ENCODE measurements at places on chromosomes 6 and 20. TPM values are rescaled to one million over a fixed set of nuclear protein-coding genes. Genes with fewer than 3 reads are reported as not detected.

GRCh38 chr20:46001498-46001897, 7.2 kb upstream of the MMP9 start:
- DNase-seq = no peak

Gene NKX2-4
- not detected for total RNA-seq

- no peak for DNase-seq
These were observed 48.9 kb downstream of the MYB start for GRCh38 chr6:135229996-135230395.

DNA sequence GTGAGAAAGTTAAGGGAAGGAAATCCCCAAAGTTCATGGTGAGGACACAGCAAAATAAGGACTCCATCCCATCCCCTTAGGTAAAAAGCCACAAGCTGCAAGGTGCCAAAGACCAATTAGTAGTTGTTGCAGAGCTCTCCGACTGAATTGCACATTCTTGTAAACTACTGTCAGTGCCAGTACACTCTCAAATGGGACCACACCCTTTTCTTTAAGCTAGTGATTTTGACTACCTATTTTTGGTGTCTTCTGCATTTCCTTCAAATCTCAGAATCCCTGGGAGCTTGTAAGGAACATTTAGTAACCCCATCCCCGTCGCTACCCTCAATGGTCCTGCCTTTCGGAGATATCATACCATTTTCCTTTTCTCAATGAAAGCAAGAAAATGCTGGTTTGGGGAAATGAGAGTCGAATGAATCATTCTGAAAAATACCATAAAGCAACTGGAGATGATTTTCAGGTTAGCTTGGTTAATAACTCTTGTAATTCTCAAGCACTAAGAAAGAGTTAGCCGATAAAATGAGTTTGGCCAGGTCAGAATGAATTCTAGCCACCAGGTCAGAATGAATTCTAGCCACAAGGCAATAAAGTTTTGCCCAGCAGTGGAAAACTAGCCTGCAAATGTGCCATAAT, 5.2 kb upstream of the HMGN3 start:
- DNase-seq = no peak

GRCh38 chr6:132246632-132247270, 154.5 kb downstream of the MOXD1 start:
- peak; percentile 29 for DNase-seq

DNA sequence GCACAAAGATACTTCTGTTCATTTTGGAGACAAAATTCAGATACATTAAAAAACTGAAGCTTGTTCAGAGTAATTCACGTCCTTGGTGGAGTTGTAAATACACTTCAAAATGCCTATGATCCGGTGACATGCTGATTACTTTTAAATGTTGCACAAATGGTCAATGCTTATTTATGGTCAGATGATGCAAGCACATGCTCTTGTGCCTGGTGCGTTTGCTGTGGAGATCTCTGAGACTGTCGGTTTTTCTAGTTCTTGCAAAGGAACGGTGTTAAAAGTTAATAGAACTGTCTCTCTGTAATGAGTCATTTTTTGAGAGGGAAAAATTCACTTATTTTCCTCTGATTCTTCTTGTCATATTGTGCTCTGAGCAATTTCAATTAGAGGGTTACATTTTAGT, 45.2 kb upstream of the EDN3 start:
- no peak for DNase-seq

- peak; percentile 54 for DNase-seq
These were observed 3.4 kb upstream of the SYS1 start for GRCh38 chr20:45359406-45360148.

DNA sequence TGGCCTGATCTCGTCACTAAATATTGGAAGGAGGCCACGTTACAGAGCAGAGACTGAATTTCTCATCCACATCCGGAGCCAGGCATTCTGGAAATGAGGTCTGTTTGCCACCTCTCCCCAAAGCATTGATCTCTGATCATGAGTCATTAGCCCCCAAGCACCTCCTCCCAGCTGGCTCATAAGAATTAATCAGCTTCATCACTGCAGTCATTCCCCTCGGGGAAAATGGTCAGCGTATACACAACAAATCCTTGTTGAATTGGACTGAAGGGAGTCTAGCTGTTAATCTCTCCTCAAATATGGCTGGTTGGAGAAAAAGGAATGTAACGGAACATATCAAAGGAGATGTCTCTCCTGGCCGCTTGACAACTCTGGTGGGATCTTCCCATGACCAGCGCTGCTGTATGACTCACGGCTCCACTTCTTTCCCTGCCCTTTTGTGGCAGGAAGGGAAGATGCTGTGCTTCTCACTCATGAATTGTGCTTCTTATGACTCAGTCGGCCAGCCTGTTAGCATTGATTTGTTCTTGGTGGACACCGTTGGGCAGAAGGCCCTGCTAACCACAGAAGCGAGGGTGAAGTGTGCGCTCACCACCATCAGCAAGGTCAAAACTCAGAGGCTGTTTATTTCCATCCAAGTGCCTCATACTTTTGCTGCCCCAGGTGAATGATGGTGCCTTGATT, 76.7 kb downstream of the RNF182 start:
- DNase-seq = peak; percentile 99

- peak; percentile 44 for DNase-seq
These were observed 40.4 kb downstream of the MAPK14 start for GRCh38 chr6:36068012-36068392.

Gene BHLHE23
- total RNA-seq = not detected

- DNase-seq = no peak
These were observed 117.0 kb downstream of the TFAP2A start for GRCh38 chr6:10297832-10298231.

DNA sequence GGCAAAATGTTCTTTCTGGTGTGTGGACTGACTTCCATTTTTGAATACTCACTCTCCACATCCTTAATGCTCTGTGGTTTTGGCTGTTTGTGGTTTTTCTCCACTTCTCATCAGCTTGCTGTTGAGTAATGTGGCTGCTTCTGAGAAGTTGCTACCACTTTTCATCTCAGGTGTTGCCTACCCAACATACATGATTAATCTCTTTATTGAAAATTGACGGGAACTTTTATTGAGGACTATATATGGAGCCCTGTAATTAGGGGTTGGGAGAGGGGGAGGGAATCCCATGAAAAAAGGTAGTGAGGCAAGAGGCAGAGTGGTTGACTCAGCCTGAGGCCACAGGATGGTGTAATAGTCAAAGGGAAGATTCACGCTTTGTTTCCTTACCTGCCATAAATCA, 17.6 kb downstream of the IL22RA2 start:
- no peak for DNase-seq

DNA sequence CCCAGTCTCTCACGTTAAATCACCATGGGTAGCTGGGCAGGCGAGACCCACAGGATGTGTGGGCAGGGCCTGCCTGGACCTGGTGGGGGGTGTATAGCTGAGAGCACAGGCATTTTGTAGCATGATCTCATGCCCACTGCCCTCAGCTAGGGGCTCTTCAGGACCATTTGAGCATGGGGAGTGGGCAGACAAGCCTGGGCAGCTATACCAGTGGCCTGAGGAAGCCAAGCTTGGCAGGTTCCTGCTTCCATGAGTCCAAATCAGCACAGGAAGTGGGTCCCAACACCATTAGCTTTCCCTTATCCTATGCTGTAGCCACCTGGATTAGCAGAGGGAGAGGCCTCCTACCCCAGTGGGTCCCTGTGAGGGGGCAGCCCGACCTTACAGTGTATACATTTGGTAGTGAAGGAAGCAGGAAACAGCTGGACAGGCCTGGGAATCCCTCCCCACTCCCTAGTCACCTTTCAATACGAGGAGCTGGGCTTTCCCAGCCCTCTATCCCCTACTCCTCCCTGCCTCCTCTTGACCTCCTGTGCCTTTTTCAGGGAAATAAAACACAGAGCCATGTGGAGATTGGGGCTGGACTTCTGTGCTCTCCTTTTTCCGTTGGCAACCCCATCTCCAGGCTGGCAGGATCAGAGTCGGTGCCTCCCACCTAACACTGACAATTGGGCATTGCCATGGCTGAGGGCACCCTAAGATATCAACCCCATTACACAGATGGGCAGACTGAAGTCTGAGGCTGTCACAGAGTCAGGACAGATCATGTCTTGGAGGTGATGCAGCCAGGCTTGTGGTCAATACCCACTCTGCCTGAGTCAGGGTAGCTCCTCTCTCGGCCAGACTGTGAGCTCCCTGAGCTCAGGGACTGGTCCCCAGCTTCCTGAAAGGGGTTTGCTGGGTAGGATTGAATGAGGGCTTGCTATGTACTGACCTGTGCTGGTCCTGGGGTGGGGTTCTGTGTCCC, 59.8 kb downstream of the MRPL14 start:
- DNase-seq = peak; percentile 72

GRCh38 chr6:159122453-159122852, 46.7 kb upstream of the FNDC1 start:
- DNase-seq = no peak

Gene ECT2L
- under 0.01 TPM for total RNA-seq

GRCh38 chr20:10935658-10936402, 262.0 kb upstream of the JAG1 start:
- DNase-seq = no peak

DNA sequence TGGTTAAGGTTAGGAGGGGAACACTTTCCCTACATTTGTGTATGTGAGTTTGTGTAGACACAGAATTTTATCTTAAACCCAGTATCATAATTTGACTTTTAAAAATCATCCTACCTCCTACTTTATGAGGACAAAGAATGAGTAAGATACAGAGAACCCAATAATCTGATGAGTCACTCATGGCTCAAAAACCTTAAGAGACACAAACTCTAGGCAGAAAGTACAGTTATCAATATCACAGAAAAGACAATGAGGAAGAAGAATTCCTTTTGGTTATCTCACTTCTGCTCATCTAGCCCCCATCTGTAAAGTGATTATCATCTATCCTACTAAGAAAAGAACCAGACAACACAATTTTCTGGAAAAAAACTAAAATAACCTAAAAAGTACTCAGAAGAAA, 87.7 kb downstream of the EPB41L2 start:
- peak; percentile 51 for DNase-seq

Gene GGTLC1
- total RNA-seq = not detected

GRCh38 chr20:53631909-53632662, 38.4 kb upstream of the ZNF217 start:
- DNase-seq = no peak

Gene NRSN1
- not detected for total RNA-seq

Gene SIRPB2
- total RNA-seq = under 0.01 TPM

DNA sequence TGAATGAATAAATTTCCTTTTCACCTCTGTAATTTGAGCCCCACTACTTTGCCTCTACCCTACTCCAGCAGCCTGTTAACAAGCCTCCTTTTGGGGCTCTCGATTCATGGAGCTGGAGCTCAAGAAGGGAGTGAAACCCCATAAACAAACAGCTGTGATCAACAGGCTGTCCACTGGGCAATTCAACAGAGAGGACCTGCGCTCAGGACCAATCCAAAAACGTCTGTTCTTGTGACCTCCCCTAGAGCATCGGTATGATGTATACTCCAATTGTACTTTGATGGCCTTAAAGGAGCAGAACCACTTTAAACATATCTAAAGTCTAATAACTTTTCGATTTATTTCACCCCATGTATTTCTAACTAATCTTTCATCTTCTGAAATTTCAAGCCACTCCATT, 37.4 kb downstream of the HIVEP2 start:
- DNase-seq = no peak

Gene ZNF391
- 4.1 TPM for total RNA-seq

GRCh38 chr20:9442858-9443257, 71.5 kb upstream of the LAMP5 start:
- DNase-seq = no peak

Gene PMEPA1
- total RNA-seq = 20.3 TPM

DNA sequence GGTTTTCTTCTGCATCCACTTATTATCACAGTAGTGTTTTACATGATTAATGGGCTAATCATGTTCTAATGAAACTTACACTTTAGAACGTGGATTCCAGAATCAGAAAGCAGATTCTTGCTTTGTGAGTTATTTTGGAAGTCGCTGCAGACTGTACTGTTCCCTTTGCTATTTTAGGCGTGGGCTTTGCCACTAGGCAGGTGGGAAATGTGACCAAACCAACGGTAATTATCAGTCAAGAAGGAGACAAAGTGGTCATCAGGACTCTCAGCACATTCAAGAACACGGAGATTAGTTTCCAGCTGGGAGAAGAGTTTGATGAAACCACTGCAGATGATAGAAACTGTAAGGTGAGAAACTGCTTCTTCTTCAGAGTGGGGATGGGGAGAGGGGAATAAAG, 598 bp downstream of the FABP7 start:
- no peak for DNase-seq

GRCh38 chr6:142485256-142485655, 183.4 kb downstream of the ADGRG6 start:
- no peak for DNase-seq

DNA sequence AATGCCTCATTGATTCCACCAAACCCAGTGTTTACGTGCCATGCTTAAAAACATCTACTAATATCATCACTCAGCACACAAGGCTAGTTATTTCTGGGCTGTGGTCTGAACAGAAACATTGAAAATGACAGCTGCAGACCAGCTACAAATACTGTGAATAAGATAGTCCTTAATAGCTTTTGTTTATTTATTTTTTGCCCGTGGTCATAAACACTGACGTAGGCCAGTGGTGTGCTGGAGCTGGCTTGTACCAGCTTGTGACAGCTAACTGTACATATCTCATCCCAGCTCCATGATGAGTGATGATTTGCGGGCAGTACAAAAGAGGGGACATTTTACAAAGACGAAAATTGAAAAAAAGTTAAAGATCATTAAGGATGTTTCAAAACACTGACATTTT, 1057.0 kb downstream of the EPHA7 start:
- DNase-seq = no peak

DNA sequence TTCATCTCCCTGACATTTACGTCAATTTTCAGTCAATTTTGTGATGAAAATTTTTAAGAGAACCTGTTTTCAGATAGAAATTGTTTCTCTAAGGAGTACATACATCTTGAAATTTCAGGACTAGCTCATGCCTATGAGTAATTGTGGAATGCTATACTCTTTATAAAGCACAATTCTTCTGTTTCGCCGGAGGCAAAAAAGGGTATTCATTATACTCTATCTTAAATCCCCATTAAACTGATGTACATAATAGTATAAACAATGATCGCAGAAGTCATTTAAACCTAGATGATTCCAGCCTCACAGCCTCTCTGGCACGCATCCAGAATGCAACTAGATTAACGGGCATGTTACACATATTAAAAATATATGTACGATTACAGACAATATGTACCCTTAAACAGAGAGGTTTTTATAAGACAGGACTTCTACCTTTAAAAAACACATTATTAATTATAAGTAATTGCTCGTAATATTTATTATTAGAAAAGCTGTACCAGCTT, 62.6 kb downstream of the NRSN1 start:
- no peak for DNase-seq

DNA sequence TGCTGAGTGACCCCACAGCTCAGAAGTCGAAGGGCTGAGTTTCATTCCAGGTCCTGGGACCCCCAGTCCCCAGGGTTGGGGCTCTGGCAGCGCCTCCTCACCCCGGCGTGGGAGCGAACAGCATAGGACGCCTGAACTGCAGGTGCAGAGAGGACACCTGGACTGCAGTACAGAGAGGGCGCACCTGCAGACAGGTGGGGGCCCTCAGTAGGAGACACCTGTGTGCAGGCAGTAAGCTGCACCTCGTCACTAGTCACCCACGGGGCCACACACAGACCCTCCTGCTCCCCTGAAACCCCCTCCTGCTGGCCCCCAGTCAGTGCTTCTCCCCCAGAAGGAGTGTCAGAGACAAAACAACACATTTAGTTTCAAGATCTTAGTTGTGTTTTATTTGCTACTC, 8.6 kb upstream of the NKAIN4 start:
- no peak for DNase-seq

GRCh38 chr6:2750832-2751231, at the start of gene MYLK4:
MYLK4 (minus strand) TSS chr6:2750922; CDS start chr6:2749294, 1,628 bp downstream.
- no peak for DNase-seq

- DNase-seq = no peak
These were observed 8.3 kb downstream of the FAM110A start for GRCh38 chr20:841568-842546.

Gene AKAP12
- total RNA-seq = 70.1 TPM

Gene POM121L2
- total RNA-seq = not detected

All from osteoblast (primary cell).